ENCODE measurements at places on chromosomes 12 and 14.

DNA sequence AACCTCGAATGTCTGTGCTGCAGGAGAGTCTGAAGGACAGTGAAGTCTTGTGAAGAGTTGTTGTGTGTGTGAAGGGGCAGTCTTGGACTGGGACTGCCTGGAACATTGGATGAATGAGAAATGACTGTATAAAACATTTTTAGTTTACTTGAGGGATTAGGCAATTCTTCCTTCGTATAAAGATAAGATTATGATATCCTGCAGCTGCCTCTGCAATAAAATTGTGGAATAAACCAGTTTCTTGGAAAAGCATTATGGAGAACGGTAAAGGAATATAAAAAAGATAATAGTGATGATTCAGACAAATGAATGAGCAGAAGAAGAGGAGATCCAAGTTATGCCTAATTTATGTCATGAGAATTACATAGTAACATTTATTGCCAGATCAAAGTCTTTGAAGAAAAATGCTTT, 30.9 kb upstream of the LUM start:
- no peak for DNase-seq

- no peak for DNase-seq
Measured at GRCh38 chr14:101130861-101131260, 227.3 kb upstream of the RTL1 start.

DNA sequence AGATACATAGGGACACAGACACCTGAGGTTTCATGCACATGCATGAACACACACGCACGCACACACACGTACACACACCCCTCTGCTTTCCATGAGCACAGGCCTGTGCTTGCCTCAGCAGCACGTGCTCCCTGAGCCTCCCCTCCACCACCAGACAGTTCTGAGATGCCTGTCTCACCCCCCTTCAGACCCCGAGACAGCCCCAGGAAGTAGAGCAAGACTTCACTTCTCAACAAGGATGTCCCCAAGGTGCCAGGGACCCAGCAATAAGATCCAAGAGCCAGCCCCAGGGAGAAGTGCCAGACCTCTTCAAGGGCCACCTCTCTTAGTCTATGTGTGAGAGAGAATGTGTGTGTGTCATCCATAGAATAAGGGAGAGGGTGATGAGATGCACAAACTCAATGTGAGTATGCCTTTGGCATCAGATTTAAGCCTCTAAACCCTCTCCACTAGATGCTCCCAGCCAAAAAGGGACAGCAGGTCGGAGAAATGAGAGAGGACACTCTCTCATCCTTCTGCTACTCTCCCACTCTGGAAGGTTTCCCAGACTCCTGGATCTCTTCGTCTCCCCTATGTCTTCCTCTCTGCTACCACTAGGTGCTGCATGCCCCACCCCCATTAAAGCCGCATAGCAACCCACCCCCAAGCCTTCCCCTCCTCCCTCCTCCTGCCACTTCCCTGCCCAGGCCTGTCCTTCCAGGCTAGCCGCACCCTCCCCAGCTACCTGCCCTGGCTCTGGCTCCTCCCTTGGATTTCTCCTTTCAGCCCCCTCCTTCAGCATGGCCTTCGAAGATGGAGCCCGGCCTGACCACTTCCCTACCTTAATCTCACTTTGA, 7.7 kb downstream of the RARG start:
- DNase-seq, result no peak

GRCh38 chr14:88064841-88065240, 59.9 kb downstream of the GPR65 start:
- DNase-seq, result no peak

GRCh38 chr12:46609674-46610073, 216.1 kb downstream of the SLC38A4 start:
- no peak for DNase-seq

- no peak for DNase-seq
Measured at GRCh38 chr14:24094841-24095270, 745 bp downstream of the PCK2 start.

GRCh38 chr12:67471810-67472209, 176.7 kb upstream of the DYRK2 start:
- DNase-seq, result no peak

- DNase-seq, result no peak
Measured at GRCh38 chr12:111886662-111887545, 44.9 kb downstream of the MAPKAPK5 start.

DNA sequence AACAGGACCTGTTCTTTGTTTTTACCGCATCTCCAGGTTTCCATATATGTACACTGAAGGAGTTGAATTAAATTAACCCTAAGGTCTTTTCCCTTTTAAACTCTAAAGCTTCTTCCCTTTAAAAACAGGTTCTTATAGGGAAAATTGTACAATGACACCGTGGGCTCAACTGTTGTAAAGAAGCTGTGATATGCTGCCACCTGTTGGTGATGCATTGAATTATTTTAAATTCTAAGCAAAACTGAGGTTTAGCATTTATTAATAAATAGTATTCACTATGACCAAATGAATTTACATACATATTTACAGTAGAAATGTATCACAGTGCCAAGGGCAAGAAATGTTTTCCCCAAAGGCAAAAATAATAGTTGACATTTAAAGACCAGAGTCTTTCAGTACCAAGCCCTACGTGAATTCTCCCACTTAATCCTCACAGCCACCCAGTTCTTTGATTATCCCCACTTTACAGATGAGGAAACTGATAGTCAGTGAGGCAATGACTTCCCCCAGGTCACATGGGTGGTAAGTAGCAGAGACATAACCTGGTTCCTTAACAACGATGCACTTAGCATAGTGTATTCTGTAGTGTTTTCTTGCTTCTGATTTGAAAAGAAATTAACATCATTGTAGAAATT, 35.7 kb upstream of the TMEM263 start:
- DNase-seq, result no peak

DNA sequence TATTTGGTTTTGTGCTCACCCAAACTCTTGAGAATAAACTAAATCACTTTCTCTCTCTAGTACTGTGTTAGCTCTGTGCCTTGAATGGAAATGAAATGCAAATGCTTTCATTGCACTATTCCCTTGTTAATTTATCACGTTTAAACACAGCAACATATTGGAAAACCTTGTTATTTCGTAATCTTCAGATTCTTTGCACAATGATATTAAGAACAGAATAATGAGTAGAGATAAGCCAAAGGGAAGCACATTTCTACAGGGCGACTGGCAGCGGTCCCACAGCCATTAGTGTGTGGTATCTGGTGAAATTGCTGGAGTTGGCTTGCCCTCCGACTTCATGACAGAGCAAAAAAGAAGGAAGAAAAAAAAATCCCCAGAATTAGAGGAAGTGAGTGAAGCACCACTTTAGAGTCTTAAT, 166.1 kb upstream of the E2F7 start:
- no peak for DNase-seq

DNA sequence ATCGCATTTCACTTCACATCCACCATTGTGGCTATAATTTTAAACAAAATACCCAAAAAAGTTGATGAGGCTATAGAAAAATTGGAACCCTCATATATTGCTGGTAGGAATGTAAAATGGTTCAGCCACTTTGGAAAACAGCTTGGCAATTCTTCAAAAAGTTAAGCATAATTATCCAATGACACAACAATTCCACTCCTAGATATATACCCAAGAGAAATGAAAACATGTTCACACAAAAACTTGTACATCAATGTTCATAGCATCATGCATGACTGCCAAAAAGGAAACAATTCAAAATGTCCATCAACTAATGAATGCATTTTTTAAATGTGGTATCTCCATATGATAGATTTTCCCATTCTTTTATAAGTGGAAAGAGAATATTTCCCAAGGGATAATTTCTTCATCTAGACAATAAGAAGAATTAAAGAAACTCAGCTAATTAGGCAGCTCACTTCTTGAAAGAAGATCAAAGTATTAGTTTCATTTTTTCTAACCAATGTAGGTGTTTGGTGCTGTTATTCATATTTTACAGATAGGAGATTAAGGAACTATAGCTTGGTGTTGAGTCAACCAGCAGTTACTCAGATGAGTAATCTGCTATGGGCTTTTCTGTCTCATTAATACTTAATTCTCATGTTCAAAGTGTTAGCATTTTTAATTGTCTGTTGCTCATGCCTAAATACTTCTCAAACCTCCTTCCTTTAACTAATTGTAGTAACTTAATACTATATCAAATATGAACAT, 32.8 kb downstream of the YEATS4 start:
- DNase-seq, result no peak

DNA sequence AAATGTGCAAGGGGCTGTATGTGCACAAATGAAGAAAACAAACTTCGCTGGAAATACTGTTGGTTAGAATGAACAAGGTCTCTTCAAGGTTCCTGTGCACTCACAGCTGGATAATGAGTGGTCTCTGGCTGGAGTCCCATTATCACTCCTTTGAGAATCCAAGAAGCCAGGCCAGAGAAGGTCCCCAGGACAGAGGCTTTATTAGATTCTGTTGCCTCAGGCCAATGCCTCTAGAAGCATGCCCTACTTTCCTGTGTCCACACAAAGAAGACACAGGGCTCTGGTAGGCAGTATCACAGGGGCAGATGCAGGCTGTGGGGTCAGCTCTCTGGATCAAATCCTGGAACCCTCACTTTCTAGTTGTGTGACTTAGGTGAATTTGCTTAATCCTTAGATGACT, 384.7 kb downstream of the GRIN2B start:
- DNase-seq, result no peak

GRCh38 chr12:40587421-40587820, 104.8 kb upstream of the CNTN1 start:
- no peak for DNase-seq
